ENCODE measurements at places on chromosomes 16 and 17.

GRCh38 chr16:72285728-72286127 lies 113.8 kb upstream of the PMFBP1 start:
- peak; percentile 45 for DNase-seq

DNA sequence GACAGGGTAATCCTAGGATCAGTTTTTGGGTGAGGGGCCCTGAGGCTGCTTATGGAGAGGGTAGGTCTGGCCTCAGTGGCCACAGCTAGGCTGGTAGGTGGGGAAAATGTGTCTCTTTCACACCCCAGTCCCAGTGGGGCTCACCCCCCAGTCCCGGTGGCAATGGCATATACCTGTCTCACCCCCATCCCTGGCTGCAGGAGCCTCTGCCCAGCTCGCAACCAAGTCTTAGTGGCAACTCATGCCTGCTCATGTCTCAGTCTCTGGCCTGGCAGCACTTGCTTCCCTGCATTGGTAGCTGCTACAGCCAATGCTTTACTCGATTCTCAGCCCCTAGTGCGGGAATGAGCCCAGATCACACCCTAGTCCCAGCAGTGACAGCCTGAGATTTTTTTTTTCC lies 221.5 kb downstream of the BCAS3 start:
- no peak for DNase-seq

- no peak for DNase-seq
These were observed 94.9 kb downstream of the TMEM132E start for GRCh38 chr17:34673995-34674890.

- peak; percentile 62 for DNase-seq
These were observed 567 bp downstream of the SOX9 start for GRCh38 chr17:72121164-72122009.

- no peak for DNase-seq
These were observed 170.2 kb upstream of the ANKFN1 start for GRCh38 chr17:55983096-55983495.

- DNase-seq, result peak; percentile 10
These were observed 7.4 kb upstream of the EFCAB13 start for GRCh38 chr17:47316311-47316710.

GRCh38 chr16:25771812-25772568 lies 80.2 kb downstream of the HS3ST4 start:
- no peak for DNase-seq

- DNase-seq, result no peak
These were observed 4.3 kb upstream of the SLFN11 start for GRCh38 chr17:35377706-35378105.

DNA sequence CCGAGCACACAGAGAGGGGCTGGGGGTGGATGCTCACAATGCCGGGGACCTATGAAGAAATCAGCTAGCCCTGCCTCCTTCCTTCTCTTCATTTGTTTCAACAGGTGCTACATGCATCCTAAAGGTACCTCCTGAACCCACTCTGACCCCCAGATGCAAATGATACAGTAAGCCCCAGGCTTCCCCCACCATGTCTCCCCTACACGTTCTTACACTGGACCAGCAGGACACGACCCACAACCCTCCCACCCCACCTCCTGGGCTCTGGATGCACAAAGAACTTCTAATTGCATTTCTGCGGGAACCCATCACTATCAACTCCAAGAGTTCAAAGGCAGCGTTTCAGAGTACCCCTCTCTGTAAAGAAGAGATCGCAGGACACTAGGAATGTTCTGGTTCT lies 2.1 kb downstream of the XYLT1 start:
- DNase-seq, result no peak

GRCh38 chr17:83086907-83087787 lies 7.7 kb downstream of the METRNL start:
- no peak for DNase-seq

DNA sequence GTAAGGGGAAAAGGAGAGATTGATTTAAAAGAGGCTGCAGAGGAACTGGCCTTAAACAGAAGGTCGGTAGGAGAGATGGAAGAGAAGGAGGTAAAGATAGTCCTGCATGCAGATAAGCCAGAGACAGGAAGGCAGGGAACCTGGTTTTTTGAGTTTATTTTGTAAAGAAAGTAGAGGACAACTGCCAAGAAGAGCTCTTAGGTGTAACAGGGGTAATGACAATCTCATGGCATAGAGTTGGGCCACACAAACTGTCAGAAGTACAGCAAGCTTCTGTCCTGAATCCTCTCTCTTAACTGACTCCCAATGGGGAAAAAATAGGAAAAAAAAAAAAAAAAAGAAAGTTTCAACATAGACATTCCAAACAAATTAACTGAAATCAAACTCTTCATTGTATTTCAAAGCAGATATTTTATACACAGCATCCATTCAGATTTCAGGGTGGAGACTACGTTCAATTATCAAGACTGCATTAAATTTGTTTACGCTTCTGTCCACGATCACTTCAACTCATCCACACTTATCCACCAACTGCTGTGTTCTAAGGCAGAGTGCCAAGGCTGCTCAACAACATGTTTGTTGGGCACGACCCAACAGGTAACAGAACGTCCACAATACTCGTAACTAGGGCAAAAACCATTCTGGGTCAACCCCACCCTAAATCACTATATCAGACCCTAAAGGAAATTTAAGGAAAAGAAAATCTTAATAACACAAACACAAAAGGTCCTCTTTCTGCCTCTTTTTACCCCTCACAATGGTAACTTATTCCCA lies 34.9 kb downstream of the USP31 start:
- no peak for DNase-seq

GRCh38 chr17:534071-534691 lies 180.5 kb downstream of the VPS53 start:
- no peak for DNase-seq

DNA sequence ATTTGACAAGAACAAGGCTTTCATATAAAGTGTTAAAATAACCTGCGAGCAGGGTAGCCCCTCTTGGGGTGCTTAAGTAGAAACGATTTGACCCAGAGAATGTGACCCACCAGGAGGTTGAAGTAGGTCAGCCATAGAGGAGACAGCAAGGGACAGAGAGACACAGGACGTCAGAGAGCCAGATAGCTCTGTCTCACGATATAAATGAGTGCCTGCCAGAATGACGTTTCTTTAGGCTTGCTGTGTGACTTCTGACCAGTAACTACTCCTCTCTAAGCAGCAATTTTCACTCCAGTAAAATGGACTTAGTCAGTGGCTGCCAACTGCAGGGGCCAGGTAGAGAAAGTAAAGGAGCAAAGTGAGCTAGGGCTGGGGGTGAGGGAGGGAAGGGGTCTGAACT lies 473.0 kb upstream of the C16orf82 start:
- no peak for DNase-seq

GRCh38 chr17:35257208-35257659 lies 14.4 kb downstream of the SLFN5 start:
- DNase-seq, result peak; percentile 70

DNA sequence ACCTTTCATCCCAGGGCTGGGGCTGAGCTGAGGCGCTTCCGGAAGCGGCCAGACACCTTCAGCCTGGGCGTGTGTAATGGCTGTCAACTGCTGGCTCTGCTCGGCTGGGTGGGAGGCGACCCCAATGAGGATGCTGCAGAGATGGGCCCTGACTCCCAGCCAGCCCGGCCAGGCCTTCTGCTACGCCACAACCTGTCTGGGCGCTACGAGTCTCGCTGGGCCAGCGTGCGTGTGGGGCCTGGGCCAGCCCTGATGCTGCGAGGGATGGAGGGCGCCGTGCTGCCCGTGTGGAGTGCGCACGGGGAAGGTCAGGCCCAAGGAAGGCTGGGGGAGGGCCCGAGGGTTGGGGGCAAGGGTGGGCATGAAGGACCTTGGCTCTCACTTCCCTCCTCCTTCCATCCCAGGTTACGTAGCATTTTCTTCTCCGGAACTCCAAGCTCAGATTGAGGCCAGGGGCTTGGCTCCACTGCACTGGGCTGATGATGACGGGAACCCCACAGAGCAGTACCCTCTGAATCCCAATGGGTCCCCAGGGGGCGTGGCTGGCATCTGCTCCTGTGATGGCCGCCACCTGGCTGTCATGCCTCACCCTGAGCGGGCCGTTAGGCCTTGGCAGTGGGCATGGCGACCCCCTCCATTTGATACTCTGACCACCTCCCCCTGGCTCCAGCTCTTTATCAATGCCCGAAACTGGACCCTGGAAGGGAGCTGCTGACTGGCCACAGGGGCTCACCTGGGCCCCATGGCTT lies 19.6 kb downstream of the PFAS start:
- no peak for DNase-seq

- DNase-seq, result no peak
These were observed 36.5 kb downstream of the CPNE2 start for GRCh38 chr16:57128771-57129389.

DNA sequence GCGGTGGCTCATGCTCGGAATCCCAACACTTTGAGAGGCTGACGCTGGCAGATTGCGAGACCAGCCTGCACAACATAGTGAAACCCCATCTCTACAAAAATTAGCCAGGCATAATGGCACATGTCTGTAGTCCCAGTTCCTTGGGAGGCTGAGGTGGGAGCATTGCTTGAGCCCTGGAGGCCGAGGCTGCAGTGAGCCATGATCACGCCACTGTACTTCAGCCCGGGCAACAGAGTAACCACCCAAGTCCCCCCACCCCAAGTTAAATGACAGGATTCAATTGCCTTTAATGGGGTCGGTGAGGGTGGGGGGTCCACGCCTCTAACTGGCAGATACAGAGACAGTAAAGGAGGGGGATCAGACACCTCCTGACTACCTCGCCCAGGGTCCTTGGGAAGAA lies 44.9 kb downstream of the EMP2 start:
- no peak for DNase-seq

GRCh38 chr17:19270704-19271611 lies 33.8 kb downstream of the EPN2 start:
- no peak for DNase-seq

DNA sequence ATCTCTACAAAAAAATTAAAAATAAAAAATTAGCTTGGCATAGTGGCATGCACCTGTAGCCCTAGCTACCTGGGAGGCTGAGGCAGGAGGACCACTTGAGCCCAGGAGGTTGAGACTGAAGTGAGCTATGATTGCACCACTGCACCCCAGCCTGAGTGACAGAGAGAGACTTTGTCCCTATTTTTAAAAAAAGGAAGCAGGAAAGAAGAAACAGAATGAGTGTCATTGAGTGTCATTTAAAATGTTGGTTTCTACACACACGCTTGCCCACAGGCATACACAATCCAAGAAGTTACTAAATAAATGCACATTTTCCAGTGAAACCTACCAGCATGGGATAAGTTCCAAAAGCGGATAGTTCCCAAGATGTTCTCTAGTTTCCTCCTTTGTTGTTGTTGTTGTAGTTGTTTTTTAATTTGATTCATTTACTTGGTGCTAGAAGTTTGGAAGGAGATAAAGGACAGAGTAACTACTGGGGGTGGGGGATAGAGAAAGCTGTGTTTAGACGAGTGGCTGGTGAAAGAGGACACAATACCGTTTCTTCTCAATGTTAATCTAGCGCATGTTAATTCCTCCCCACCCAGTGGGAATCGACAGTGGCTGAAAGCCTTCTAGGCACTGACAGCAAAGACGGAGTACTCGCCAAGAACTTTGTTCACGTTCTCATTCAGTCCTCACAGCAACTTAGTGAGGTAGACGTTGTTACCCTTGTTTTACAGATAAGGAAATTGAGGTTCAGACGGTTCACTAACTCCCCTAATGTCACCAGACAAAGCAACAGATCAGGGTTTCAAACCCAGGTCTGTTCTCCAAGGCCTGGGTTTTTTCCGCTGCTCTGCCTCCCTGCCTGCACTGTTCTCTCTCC lies 17.3 kb downstream of the MRPS23 start:
- no peak for DNase-seq

DNA sequence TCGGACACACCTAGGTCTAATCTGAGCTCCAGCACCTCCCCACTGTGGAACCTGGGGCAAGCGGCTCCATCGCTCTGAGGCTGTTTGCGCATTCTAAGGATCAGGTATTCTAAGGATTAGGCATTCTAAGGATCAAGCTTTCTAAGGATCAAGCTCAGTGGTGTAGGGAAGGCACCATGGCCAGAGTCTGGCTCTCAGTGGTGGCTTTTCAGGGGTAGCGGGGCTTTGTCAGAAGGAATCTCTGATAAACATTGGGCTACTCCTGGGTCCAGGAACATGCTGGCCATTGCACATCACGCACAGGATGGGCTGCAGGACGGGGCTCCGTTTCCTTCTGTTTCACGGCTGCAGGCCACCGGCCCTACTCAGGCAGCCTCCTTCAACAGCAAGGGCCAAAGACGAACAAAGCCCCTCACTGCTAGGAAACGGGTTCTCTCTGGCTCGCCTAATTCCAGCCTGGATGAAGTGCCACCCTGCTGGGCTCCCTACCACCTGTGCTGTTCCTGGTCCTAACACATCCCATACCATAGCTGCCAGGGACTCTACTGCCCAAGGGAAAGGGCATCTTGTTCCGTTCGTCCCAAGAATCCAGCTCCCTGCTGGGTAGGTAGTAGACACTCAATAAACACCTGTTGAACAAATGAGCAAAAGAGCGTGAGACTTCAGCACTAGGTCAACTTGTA lies 5.5 kb downstream of the C1QTNF1 start:
- DNase-seq, result no peak

- no peak for DNase-seq
These were observed 76.2 kb downstream of the ENGASE start for GRCh38 chr17:79150799-79151198.

DNA sequence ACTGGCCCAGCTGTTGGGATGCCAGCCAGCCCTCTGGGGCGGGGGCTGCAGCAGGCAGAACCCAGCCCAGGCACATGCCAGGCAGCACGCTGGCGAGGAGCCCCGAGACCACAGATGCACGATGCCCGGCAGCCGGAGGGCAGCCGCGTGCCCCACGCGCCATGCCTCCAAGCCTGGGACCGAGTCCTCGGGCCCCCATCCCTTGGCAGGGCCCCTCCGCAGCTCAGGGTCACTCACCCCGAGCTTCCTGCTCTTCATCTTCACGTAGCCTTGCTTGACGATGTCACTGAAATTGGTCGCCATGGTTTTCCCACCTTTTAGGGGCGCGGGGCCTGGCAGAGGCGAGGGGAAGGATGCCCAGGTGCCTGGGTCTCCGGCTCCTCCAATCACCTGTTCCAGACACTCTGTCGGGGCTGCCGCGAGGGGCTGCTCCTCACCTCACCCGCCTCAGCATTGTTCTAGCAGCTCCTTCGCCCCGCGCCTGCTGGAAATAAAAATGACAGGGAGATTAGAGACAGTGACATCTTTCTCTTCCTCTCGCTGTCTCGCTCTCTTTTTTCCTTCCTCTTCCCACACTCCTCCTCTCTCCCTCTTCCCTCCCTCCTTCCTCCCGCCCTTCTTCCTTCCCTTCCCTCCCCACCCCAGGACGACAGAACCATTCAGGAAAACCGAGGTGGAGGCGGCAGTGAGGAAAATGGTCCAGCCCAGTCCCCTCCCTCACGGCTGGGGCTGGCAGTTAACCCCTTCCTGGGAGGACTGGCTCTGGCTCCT lies 6.9 kb downstream of the DOK4 start:
- DNase-seq, result peak; percentile 77

GRCh38 chr17:41784207-41784744 lies 2.2 kb downstream of the JUP start:
- no peak for DNase-seq

- no peak for DNase-seq
These were observed 31.8 kb downstream of the MED13 start for GRCh38 chr17:62033317-62033716.

DNA sequence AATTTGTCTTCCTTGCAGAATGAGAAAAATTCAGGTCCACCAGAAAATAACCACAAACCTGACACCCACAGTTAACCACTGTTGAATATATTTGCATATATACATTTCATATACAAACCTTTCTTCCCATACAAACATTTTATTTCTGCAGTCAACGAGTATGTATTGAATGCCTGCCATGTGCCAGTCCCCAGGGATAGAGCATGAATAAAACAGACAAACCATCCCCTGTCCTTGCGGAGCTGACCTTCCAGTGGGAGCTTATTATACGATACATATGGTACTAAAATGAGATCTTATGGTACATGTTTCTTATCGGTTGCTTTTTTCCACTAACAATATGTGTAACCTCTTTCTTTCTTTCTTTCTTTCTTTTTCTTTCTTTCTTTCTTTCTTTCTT lies 116.7 kb downstream of the PITPNC1 start:
- DNase-seq, result no peak
